HAP-1 (cell line): ENCODE measurements at places on chromosomes 4 and X.
A peak's percentile ranks its signal among the peaks of the same experiment; 100 is the strongest.

DNA sequence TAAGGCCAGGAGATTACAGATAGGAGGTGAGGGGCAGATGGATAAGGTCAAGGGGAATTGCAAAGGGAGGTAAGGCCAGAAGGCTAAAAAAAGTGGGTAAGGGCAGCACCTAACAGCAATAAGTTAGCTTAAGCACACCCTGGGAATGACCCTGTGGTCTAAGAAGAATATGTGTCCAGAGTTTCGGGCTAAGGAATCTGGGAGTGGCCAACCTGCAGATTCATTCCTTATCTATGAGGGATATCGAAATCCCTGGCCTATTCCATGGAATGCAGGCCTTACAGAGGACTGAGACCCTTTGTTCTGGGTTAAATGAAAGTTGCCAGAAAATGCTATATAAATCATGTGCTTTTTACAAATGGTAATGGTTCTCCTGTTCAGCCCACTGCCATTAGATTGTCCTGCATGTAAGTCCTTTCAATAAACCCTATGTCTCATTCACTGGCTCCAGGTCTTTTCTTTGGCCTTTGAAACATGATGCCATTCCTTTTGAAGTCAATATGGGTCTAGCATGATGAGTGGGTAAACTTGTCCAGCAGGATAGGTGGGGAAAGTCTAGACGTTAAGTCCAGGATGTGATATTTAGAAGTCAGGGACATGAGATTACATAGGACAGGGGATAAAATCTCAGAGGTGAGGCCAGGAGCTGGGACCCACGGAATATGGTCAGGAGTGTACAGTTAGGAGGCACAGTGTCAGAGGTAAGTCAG is 226.2 kb downstream of the TACR3 start:
- DNase-seq: no peak

- no peak for DNase-seq
Observed at GRCh38 chr4:114561590-114561989, 37.0 kb upstream of the UGT8 start.

DNA sequence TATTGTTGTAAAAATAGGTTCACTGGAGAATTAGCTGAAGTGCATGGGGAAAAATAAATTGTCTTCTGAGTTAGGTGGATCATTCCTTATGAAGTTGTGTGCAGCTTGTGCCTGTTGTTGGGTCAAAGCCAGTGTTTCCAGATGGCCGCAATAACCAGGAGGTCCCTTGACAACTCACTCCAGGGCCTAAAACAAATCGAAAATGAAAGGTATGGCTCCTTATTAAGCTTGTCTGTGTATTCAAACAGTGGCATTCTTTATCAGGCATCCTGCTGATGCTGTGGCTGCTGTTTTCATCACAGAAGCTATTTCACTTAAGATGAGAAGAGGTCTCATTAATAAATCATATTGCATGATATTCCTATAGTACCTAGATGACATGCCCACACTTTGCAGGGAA is 80.2 kb downstream of the GRIA2 start:
- no peak for DNase-seq

GRCh38 chrX:154827194-154828015 is 7.1 kb downstream of the SMIM9 start:
- DNase-seq: no peak

DNA sequence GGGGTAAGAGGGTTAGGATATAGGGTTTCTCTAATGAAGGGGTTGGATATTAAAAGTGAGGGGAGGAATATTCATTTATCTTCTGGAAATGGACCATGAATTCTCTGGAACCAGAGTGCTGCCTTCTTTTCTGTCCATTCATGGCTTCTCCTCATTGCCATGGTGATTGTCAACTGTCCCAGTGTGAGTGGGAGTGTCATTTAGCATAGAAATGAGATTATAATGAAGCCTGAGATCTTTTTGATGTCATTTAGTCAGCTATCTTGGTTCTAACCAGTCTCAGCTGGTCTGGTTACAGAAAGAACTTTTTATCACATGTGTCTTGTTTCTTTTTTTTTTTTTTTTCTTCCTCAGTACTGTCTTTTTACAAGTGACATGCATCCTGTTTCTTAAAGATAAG is 497.3 kb upstream of the PITX2 start:
- DNase-seq: no peak

DNA sequence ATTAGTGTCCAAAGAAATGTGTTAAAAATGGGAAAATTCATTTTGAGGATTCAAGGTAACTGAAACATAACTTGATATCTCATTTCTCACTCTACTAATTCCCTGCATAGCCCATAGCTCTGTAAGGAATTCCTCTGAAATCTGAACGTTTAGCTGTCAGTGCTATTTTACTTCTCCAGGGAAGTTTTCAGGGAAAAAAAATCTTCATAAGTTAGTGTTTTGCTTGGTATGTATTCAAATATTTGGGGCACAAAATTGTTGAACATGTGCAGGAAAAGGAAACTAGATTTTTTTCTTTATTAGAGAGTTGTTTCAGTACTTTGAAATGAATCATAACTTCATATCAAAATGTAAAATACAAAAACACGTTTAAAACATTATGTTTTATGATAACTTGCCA is 891.4 kb downstream of the CENPC start:
- DNase-seq: no peak

DNA sequence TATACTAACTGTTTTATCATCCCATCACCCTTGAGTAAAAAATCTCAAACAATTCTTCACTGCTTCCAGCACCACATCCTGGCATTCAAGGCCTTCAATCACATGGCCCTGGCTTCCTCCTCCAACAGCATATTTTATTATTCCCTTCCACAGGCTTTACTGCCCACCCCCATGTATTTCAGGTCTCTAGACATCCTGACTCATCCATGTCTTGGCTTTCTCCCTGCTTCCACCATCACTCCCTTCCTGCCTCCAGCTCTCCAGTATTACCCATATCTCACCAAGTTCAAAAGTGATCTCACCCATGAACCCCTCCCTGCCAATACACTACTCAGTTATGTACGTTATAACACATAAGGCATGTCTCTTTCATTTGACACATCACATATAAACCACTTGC is 34.7 kb upstream of the PLAC1 start:
- no peak for DNase-seq

- peak; percentile 91 for DNase-seq
Observed at GRCh38 chrX:115690511-115691216, 129.7 kb downstream of the PLS3 start.

DNA sequence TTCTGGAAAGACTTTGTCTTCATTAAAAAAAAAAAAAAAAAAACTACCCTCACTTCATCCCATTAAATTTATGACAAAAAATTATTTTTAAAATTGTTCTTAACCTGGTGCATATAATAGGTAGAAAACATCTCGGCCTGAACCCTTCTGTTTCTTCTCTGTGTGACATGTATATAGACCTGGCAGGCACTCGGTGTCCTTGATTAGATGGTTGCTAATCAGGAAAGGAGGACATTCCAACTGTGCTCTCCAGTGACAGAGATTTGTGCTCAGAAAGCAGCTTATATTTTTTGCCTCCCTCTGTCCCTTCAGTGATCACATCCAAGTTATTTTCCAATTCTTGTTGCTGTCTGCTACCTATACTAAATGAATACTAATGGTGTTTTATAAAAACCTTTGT is 355.6 kb downstream of the CBLL2 start:
- DNase-seq: no peak

DNA sequence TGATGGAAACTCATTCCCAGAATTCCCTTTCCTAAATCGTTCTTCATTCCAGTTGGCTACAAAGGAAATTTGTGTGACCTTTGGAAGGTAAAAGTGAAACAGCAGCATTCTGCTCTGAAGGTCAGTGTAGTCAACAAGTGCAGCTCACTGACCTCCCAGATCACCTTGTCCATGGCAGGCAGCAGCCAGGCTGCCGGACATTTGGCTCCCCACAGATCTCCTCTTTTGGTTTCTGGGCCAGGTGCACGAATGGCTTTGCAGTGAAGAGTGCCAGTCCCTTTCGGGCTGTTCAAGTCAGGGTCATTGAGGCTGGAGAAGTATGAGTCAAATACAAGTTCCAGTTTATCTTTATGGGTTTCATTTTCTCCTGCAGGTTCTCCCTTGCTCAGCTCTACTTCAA is 14.3 kb downstream of the GPRIN3 start:
- DNase-seq: no peak

- DNase-seq: no peak
Observed at GRCh38 chr4:37475087-37475486, 211.1 kb downstream of the RELL1 start.

DNA sequence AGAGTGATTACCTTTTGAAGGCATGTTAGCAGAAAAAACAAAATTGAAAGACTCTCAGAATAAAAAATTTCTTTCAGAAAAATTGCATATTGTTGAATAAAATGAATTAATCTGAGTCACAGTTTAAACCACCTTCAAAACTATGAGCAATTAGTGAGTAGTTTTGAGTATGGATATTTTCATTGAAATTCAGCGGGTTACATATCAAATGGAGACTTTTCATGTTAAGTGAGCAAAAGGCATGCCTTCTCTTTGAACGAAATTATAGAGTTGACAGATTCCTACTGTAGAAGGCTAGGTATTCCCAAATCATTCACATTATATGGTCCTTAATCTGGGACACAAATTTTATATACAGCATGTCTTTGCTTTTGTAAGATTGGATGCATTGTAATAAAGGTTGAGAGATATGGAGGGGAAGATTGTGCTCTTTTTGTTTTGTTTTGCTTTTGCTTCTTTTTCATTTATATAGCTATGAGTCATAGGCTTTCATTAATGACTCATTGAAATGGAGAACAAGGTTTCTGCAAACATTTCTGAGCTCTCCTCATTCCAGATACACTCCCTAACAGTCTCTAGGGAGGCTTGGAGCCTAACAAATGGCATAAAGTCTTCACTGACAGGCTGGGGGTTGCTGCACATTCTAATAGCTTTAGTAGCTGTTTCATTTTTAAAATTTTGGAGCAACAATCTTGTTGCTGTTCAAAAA is 21.6 kb downstream of the PCDH18 start:
- peak; percentile 100 for DNase-seq

GRCh38 chrX:11967986-11968869 is 170.0 kb upstream of the FRMPD4 start:
- DNase-seq: no peak

DNA sequence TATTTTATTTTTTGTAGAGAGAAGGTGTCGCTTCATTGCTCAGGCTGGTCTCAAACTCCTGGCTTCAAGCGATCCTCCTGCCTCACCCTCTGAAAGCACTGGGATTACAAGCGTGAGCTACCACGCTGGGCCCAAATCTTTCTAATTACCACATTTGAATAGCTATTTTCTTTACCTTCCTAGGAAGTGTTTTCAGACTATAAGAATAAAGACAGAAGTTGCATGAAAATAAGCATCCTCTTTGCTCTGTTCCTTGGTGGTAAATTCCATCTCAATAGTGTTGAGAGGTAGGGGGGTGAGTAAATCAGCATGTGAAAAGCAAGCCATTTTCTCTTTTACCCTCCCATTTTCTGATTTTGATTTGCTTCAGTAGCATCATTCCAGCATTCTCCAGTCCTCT is 122.4 kb downstream of the LARP7 start:
- DNase-seq: peak; percentile 71

DNA sequence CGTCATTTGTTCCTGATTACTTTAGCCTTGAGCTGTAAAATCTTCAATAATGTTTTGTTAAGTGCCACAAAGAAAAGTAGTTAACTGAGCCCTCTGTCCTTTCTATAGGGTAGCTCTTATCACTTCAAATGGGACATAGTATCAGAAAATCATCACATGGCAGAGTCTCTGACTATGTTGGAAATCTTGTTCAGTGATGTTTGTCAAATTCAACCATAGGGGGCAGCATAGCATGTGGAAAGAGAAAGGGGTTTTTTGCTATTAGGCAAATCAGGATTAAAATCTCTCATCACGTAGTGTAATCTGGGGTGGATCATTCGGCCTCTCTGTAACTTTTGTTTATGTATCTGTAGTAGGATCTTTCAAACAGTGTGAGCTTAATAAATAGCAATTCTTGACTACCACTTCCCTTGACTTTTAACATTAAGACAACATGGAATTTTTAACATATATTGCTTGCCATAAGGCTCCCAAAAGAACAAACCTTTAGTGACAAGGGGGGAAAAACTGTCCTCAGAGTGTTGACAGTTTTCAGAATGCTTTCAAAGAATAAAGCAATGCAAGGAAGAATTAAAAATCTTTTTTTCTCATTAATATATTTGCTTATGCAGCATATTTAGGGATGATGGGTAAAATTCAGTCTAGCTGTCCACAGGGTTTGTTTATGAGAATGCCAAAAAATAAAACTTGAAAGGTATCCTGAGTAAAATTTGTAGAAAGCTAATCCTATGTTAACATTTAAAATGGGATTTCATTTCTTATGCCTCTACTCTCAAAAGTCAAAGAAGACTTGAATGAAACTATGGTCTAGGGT is 127.2 kb downstream of the FBXW7 start:
- peak; percentile 49 for DNase-seq

- peak; percentile 16 for DNase-seq
Observed at GRCh38 chrX:86002076-86002896, 45.1 kb downstream of the CHM start.

DNA sequence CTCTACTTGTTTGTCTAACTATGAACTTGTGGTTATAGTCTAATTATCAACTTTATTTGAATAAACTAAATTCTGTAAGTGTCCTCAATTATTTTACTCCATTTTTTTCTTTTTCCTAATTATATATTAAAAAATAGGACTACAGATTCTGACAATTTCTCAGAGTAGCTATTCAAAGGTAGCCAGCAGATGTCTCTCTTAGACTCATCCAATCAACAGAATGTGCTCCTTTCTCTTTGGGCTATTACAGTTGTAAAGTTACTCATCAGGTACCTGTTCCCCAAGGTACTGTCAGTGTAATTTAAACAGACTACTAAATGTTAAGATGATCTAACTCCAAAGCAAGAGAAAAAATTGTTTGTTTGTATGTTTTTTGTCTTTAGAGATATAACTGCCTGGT is 248.6 kb downstream of the PCDH18 start:
- no peak for DNase-seq

DNA sequence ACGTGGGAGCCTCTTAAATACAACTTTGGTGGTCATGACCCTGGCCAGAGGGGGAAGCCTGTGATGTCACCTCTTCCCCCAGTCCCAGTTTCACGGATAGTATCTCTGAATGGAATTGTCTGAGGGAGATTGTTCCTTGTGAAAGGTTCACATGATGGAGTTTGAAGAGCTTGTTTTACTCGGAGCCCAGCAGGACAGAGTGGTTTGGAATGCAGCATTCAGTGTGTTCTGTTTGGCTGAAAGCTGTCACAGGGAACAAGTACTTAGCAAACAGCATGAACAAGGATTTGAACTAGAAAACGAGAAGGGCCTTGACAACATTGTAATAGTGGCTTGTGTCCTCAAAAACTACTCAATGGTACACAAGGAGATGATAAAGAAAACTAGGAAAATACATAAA is 133.9 kb upstream of the CXorf66 start:
- no peak for DNase-seq

DNA sequence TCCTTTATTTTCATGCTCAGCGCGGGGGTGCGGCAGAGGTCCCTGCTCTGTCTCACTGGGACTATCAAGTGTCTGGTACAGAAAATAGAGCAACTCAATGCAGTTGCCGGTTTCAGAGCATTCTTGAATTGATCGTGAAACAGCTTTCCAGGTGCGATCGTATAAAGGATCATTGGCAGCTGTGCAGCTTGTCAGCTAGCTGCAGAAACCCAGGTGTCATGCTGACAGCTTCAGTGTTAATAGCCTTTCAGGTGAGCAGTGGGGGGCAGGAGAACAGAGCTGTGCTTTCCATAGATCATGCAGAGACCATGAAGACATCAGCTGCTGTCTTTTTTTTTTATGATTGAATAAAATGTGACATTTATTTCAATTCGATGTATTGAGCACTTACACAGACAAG is 583.9 kb downstream of the NLGN4X start:
- no peak for DNase-seq

GRCh38 chrX:41085878-41086626 is 807 bp downstream of the USP9X start:
- DNase-seq: peak; percentile 79
